ENCODE measurements at places on chromosomes 2 and 18.

DNA sequence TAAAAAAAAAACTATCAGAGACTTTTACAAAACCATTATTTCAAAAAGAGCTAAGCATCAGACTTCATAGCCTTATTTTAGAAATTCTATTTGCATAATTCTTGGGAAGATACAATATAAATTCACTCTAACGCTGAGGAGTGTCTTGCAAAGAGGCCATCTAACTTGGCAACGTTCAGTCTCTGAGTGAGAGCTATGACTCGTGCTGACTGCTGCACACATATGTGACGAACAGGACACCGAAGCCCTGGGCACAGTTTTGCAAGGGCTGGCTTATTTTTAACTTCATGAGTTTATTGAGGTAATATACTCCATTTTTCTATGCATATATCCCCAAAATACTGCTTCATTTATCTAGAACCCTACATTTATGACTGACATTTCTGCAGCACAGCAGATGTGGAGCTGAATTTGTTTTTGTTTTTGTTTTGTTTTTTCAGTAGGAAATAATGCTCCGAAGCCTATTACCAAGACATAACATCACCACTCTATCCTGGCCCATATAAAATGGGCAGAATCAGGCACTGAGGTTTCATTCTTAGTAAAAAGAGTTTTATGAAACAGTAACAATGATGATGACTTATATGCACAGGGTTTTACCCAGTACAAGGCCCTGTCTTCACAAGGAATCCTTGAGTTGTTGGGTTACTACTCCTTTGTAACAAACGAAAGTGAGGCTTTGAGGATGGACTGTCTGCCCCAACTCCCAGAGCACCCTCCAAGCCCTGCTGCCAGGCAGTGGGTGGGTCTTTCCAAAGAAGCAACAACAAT is 68.3 kb downstream of the CRACDL start:
- ATAC-seq: no peak

DNA sequence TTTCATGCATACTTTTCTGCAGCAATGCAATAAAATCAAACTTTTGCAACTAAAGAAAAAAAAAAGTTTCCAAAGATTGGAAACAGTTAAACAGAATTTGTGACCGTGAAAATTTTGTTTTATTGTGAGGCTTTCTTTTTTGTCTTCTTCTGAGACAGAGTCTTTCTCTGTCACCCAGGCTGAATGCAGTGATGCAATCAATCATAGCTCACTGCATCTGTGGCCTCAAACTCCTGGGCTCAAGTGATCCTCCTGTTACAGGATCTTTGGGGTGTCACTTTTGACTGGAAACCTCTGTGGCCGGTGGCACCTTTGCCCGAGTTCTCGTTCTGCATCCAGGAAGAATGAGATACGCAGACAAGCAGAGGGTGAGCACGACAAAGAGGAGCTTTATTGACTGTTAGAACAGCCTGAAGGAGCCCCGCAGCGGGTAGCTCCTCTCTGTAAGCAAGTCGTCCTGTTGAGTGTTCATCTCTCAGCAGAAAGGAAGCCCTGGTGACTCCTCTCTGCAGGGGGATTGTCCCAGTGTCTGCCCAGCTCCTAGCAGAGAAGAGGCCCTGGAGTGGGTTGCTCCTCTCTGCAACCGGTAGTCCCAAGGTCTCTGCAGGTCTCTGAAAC is 16.9 kb upstream of the ILKAP start:
- no peak for ATAC-seq

DNA sequence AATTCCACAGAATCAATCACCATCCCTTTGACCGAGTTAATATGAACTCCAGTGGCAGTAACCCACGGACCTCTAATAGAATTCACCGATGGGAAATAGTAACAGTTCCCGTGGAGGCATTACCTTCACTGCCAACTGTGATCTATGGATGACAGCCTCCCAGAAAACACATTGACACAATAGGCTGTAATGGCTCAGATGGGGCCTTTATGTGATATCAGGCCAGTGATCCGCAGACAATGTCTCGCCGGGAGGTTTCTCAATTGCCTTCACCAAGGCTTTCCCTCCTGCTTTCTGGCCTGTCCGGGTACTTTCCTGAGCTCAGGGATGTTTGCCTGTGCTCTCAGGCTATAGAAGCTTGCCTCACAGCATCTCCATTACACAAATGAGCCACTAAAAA is 34.4 kb upstream of the KLF7 start:
- ATAC-seq: no peak

DNA sequence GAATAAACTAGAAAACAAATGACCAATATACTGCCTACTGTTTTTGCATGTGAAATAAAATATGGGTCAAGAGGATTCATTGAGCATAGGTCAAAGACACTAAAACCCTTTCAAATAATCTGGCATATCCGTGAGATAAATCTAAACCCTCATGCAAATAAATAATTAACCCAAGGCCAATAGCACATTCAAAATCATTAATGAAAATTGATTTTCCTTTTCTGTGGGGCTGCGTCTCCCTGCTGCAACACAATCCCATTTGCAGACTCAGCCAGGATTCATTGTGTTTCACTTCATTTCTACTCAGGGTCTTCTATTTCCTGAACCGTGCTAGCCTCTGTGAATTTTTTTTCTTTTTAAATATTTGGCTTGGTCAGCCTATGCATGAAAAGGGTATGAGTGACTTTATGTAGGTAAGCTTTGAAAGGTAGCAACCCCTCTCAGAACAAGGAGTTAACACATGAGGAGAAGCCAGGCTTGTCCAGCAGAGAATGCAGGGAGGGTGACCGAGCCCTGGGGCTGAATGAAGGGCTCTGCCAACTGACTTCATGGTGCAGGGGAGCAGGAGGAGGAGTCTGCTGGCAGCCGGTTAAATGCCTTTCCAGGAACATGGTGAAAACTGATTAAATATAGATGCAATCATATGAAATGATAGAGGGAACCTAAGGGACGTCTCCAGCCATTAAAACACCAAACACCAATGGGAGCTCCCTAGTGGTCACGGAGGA is 10.3 kb upstream of the CTAGE1 start:
- no peak for ATAC-seq

- ATAC-seq: no peak
Measured at GRCh38 chr2:86598966-86599365, 24.7 kb downstream of the RNF103 start.
